NCI-H2081 (cell line): ENCODE measurements at places on chromosomes 11 and 22.

GRCh38 chr22:20672082-20672424, 101.9 kb upstream of the SERPIND1 start:
- no peak for DNase-seq

GRCh38 chr11:117385906-117386305, 58.3 kb downstream of the CEP164 start:
- DNase-seq, result no peak

GRCh38 chr22:49533886-49534285, 293.8 kb downstream of the BRD1 start:
- DNase-seq, result no peak

DNA sequence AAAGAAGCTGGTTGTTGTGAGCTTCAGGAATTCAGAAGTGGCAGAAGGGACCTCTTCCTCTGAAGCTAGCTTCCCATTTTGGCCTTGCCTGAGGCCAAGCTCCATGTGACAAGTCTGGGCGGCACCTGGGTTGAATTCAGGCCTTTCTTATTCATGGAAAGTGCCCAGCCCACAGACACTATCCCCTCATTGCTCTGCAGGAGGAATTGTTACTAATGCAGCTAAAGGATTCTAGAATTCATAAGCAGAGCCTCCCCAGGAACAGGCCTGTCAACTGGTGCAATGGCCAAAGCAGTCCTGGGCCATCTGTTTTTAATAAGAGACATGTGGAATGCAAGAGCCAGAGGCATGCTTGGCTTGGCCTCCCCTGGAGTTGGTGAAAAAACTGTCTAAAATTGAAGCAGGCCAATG, 71.4 kb downstream of the SLC1A2 start:
- no peak for DNase-seq

DNA sequence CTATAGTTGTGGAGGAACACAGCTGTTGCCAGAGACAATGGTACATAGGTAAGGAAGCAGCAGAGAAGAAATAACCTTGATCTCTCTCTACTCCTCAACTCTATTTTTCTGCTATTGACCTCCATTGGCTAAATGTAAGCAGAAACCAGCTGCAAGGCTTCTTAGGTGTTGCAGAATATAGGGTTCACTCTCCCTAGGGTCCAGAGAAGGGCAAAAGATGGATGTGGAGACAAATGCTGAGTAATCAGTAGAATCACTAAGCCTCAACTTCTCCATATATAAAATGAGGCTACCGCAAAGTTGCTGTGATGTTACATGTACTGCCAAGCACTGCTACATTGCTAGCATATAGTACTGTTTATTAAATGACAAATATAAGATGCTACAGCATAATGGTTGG, 120.6 kb downstream of the PDE3B start:
- no peak for DNase-seq

GRCh38 chr11:65625628-65626342, 10.2 kb downstream of the PCNX3 start:
- peak; percentile 12 for DNase-seq

GRCh38 chr22:24809331-24809730, 3.3 kb downstream of the SGSM1 start:
- DNase-seq, result no peak

- DNase-seq, result no peak
Observed at GRCh38 chr11:2752923-2753322, 53.1 kb upstream of the KCNQ1OT1 start.

- DNase-seq, result no peak
Observed at GRCh38 chr11:112503410-112503809, 242.8 kb upstream of the PLET1 start.

- no peak for DNase-seq
Observed at GRCh38 chr22:25365491-25366261, 146.2 kb downstream of the CRYBB2 start.

DNA sequence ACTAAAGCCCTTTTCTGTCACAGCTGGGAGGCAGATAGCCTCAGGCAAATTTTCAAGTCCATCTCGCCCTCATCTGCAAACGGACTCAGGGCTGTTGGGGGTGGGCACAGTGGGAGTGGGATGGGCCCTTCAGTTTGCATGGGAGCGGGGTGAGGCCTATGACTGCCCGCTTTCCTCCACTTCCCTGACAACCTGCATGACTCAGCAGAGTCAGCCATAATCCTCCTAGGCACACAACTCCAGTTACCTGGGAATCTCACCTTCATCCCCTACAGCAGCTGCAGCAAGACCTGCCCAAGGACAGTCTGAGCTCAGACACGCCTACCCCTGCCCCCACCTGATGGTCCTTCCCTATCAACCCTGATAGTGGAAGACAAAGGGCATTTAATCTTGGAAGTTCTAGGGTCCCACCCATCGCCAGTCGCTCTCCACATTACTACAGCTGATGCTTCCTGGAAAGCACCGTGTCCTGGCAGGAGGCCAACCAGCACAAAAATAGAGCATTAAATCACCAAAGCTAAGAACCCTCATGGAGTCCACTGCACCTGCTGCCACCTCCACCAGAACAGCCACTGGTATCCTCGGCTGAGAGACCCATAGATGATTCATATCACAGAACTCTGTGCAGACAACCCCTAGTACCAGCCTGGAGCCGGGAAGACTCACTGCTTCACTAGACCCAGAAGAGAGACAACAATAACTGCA, 319.3 kb downstream of the DCDC1 start:
- peak; percentile 82 for DNase-seq

GRCh38 chr11:124812876-124813275, 12.7 kb upstream of the MSANTD2 start:
- DNase-seq, result no peak

- no peak for DNase-seq
Observed at GRCh38 chr11:115122274-115122673, 381.9 kb downstream of the CADM1 start.

DNA sequence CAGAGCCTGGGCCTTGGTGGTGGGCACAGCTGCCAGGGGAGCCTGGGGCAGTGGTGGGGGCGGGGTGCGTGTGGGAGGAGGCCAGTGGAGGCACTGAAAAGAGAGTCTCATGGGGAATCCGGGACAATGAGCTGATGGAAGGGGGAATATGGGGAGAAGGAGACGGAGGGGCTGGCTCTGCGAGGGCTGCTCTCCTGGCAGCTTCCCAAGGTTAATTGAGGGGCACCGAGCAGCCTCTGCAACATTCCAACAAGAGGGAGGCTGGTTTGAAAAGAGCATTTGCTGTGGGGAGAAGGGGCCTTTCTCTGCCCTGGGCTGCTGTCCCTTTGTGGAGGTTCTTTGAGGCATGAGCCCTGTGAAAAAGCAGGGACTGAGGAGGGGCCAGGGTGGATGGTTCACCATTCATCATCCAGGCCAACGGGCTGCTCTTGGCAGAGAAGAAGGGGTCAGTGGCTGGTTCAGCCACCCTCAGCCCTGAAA, 9.4 kb upstream of the IGSF9B start:
- DNase-seq, result no peak

- DNase-seq, result no peak
Observed at GRCh38 chr22:47919001-47919441, 1156.6 kb downstream of the TBC1D22A start.

GRCh38 chr11:107691000-107691750, 20.7 kb downstream of the SLN start:
- DNase-seq, result no peak

DNA sequence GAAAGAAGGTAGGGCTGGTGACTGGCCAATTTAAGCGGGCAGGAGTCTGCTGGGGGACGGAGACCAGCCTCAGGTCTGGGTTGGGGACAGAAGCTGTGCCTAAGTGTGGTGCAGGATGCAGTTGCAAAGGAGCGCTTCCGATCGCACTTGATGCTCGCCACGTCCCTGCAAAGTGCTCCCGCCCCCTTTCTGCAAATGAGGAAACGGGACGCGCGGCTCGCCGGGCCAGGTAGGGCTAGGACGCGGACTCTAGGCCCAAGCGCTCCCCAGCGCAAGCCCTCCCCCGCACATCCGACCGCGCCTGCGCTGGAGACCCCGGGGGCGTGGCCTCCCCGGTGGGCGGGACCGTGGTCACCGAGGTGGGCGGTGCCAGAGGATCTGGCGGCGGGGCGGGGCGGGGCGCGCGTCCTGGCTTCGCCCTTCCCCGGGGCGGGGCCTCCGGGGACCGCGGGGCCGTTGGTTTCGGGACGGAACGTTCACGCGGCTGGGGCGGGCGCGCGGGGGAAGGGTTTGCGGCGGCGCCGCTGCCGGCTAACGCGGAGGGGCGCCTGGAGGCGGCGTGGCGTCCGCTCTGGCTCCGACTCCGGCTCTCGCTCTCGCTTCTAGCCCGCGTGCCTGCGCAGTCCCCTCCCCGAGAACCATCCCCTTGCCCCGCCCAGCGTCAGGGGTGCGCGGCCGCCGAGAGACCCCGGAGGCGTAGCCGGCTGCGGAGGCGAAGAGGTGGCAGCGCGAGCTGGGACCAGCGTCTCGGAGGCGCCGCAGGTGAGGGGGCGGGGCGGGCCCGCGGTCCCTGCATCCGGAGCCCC, at the start of gene FAM118A:
TSS of gene FAM118A (plus strand) at position 513 of the 806 bp plus-strand sequence. CDS start 12,446 bp downstream, outside the sequence.
- DNase-seq, result peak; percentile 85

DNA sequence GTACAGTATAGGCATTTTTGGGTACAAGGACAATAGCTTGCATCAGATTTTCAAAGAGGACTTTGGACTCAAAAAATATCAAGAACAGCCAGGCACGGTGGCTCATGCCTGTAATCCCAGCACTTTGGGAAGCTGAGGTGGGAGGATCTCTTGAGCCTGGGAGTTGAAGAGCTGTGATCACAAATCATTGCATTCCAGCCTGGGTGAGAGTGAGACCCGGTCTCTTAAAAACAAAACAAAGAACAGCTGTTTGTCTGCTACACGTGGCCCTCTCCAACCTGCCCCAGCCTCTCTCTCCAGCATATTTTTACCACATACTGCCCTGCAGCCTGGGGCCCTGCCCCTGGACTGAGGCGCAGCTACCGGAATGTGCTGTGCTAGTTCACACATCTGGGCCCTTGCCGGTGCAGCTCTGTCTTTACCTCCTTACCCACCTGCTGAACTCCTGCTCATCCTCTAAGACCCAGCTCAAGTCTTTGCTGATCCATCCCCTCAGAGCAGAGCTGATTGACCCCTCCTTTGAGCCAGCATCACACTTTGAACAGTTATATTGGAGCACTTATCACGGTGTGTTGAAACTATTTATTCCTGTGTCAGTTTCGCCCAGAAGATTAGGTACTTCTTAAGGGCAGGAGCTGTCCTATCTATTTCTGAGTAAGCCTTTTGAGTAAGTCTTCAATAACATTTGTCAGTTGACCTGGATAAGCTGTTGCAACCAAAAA, 29.4 kb downstream of the GRIK4 start:
- DNase-seq, result no peak

GRCh38 chr11:6129635-6130034, 22.2 kb downstream of the OR56B4 start:
- no peak for DNase-seq

DNA sequence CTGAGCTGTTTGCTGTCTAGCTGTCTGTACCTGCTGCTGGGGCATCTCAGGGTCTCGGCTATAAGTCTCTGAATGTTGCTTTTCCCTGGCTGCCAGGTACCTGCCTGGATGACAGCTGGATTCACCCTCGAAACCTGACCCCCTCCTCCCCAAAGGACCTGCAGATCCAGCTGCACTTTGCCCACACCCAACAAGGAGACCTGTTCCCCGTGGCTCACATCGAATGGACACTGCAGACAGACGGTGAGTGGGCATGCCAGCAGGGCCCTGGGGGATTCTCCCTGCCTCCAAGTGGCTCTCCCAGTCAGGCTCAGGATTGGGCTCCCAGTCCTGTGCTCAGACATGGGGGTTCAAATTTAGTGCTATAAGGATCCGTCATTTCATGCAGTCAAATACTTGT, 12.9 kb downstream of the IL17RA start:
- DNase-seq, result no peak

DNA sequence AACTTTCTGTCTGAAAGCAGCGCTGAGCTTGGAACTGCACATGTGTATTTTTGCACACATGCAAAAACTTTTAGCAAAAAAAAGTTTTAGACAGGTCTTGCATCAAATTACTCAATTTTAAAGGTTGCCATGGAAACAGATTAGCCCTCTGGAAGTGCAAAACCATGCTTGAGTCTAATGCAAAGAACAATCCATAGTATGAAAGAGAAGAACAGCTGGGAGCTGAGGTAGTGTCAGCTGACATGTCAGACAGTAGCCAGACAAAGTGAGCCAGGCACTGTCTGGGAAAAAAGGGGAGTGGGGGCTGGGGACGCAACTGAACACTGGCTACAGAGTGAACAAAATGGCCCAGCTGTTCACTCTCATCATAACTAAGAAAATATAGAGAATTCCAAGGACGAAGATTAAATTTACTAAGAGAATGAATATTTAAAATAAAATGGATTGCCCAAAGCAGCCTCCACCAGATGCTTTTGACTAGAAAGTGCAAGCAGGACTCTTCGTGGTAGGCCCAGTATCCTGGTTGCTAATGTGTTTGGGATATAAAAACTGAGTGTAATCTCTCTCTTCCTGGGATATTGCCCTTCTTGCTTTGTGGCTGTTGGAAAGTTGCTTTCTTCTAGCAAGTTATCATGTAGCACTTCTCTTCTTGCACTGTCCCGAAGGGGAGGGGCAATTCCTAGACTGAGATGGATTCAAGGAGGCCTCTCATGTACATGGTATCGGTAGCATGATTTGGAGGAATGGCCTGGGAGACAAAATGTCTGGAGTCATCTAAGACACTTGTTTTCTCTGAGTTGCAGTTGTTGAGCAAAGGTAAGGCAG, 434.1 kb upstream of the FAT3 start:
- DNase-seq, result no peak

- no peak for DNase-seq
Observed at GRCh38 chr11:125069796-125070195, 6.7 kb downstream of the SLC37A2 start.

DNA sequence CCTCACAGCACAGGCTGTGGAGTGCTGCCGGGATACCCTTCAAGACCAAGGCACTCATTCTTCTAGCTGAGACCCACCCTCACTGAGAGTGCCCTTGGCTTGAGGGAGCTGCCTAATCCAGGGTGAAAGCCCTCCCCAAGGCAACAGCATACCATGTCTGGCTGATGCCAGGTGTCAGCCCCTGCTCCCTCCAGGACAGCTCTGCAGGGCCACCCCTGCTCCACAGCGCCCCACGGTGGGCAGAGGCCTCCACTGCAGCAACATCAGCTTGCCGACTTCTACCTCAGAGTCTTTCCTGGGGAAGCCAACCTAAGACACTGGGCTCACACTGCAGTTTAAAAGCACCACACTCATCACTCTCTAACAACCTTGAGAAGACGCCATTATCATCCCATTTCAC, 29.0 kb downstream of the TTLL1 start:
- peak; percentile 24 for DNase-seq

GRCh38 chr22:28882545-28882877, 861 bp upstream of the ZNRF3 start:
- DNase-seq, result no peak

DNA sequence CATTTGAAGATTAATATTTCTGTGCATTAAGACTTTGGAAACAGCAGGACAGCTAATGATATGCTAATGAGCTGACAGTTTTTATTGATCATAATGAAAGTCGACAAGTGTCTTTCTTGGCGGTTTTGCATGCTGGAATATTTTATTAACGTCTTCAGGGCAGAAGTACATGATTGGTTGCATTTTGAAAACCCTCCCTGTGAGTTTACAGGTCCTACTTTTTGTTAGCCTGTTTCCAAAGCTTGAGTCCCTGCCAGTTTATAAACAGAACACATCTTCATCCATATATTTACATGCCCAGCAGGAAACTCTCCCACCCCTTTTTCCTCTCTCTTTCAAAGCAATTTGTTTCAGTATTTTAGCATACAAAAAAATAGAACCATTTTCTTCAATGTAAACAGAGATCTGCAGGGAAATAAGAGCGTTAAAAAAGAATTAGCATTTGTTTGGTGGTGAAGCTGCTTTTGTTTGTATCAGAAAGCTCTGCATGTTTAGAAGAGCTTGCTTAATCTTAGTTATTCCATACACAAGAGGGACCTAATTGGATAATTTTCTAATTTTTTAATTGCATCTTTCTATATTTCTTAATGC, 243.6 kb downstream of the NELL1 start:
- peak; percentile 80 for DNase-seq
